Dorsolateral prefrontal cortex (tissue), 122 donors: ENCODE measurements at places on chromosomes 5 and 9.

- no peak for DNase-seq
Observed at GRCh38 chr5:134053314-134053839, 48.6 kb upstream of the VDAC1 start.

GRCh38 chr5:175897285-175897684 lies 25.9 kb downstream of the CPLX2 start:
- DNase-seq: no peak

DNA sequence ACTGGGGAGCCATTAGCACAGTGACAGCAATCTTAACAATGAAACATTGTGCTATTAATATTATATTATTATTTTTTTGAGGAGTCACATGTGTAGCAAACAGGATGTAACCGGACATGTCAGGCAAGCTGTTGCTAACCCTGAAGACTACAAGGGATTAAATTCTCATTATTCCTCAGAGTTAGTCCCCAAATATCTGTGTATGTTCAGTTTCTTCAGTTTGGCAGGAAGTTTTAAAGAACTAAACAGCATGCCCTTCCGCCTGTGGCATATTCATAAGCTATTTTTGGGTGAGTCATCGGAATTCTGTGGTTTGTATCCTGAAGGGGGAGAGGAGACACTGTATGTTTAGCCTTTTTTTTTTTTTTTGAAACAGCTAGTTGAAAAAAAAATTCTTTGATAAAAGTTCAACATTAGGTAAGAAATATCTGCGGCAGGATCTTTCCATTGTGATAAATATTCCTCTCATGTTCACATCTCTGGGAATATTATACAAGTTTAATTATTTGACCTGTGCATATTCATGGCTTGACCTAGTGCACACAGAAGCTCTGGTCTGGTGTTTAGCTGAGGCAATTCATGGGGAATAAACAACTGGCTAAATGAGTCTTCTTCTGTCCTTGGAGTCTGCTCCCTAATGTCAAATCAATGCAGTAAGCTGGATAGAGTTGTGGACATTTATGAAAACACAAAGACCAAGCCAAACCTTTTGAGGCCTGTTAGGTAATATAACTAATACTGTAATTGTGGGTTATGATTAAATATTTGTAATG lies 202.7 kb upstream of the CDKN2B start:
- no peak for DNase-seq

GRCh38 chr5:26432386-26432785 lies 606.0 kb downstream of the CDH9 start:
- DNase-seq: no peak

GRCh38 chr5:125981016-125981415 lies 442.2 kb upstream of the GRAMD2B start:
- no peak for DNase-seq

DNA sequence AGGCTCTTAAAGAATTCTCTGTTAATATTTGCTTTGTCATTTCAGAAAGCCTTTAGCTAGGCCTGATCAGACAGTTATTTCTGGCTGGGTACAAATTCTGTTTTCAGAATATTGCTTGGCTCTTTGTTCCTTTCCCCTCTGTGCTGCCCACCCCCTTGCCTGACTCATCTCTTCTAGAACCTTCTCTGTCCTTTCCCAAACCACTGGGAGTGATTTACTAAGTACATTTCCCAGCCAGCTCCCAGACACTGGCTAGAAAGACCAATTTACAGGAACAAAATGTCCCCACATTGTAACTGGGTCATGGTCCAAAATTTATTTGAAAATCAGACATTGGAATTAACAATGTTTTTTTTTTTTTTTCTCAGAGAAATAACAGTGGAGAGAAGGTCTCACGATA lies 133.1 kb upstream of the MAP1B start:
- DNase-seq: no peak

GRCh38 chr9:27441741-27442070 lies 82.4 kb upstream of the IFNK start:
- DNase-seq: no peak

- DNase-seq: no peak
Observed at GRCh38 chr5:66898241-66898995, 298.2 kb downstream of the CD180 start.

GRCh38 chr5:143976055-143976454 lies 164.1 kb downstream of the HMHB1 start:
- no peak for DNase-seq

- DNase-seq: no peak
Observed at GRCh38 chr9:14830057-14830456, 80.2 kb downstream of the FREM1 start.

- no peak for DNase-seq
Observed at GRCh38 chr5:94442991-94443390, 175.4 kb downstream of the KIAA0825 start.

GRCh38 chr9:109171926-109172325 lies 4.9 kb upstream of the FRRS1L start:
- DNase-seq: no peak

- no peak for DNase-seq
Observed at GRCh38 chr9:38079461-38080031, 10.5 kb upstream of the SHB start.

DNA sequence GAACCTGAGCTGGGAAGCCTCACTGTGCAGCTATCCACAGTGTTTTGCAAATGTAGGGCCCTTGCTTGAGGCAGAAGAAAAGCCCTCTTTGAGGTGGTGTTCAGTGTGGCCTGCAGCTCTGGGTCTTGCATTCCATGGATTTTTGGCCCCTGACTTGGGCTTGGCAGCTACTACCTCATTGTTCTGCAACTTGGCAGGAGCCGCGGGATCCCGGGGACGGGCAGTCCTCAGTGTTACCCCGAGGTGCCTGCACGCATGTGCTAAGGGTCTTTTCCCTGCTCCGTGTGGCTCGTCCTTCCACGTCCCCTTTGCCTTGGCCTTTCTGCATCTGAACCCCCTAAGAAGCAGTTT lies 39.8 kb downstream of the NEK6 start:
- peak; percentile 64 for DNase-seq

- no peak for DNase-seq
Observed at GRCh38 chr5:179836225-179837019, 15.7 kb downstream of the SQSTM1 start.

DNA sequence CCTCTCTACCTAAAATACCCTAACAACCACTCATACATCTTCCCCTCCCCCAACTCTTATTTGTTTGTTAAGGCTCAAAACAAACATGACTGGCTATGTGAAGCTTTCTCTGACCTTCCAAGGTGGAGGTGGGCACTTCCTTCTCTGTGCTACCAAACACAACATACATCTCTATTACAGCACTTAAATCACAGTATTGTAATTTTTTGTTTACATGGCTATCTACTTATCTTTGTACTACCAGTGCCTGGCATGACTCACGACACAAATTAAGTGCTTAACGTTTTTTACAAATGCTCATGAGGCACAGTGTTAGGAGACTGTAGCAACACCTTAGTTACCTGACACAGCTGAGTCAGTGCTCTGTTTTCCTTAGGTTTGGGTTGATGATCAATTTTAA lies 18.6 kb downstream of the HOMER1 start:
- DNase-seq: no peak

GRCh38 chr5:65892801-65893200 lies 33.6 kb upstream of the ERBIN start:
- DNase-seq: no peak

- DNase-seq: no peak
Observed at GRCh38 chr9:136313111-136314055, 9.5 kb upstream of the CCDC187 start.

GRCh38 chr5:170296935-170297588 lies 515 bp downstream of the LCP2 start:
- no peak for DNase-seq

- no peak for DNase-seq
Observed at GRCh38 chr5:57303985-57304384, 130.1 kb downstream of the GPBP1 start.
